ENCODE measurements at places on chromosomes 3 and 15. TPM values are rescaled to one million over a fixed set of nuclear protein-coding genes. Genes with fewer than 3 reads are reported as not detected.

GRCh38 chr3:38707730-38708129 is 58.2 kb upstream of the SCN5A start:
- no peak for DNase-seq

The CYP19A1 gene
- total RNA-seq: not detected

DNA sequence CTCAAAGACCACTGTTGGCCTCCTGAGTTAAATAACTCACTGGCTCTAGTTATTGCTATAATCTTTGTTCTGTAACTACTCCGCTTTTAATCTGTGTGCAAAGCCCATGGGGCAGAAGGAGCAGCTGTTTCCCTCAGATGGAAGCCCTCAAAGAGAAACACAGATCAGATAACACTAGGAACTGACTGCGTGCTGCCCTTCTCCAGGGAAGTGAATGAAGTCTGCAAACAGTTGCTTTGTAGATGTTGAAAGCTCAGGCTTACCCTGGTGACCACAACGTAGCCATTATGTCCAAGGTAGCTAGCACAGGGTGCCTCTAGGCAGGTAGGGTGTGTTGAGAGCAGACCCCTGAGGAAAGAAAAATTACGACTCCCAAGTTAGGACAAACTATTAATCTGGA is 152.3 kb upstream of the STAC start:
- no peak for DNase-seq

- DNase-seq: no peak
Observed at GRCh38 chr15:78120523-78120922, 10.7 kb downstream of the CIB2 start.

The AQP9 gene
- total RNA-seq: not detected

The SLC22A13 gene
- total RNA-seq: 0.18 TPM

DNA sequence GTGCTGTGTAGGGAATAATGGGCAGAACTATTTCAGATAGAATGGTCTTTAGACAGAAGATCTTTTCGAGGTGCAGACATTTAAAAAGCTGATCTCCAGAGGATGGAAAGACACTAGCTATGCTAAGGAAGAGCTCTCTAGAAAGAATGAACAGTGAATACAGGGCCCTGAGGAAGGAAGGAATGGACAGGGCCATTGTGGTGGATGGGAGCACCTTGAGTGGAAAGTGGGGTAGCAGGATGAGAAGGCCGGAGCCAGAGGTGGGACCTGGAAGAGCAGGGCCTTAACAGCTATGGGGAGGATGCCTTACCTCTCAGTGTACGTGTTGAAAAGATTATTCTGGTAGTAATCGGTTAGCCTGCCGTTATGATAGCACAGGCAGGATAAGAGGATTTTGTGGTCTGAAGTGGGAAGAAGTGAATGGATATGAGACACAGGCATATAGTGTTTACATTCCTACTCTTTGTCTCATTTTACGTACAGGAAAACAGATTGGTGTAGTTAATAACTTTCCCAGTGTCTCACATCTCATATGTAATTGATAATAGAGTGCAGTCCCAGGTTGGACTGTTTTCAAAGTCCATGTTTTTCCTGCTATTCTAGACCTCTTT is 172.4 kb downstream of the KLHL25 start:
- no peak for DNase-seq

The SLC28A1 gene
- total RNA-seq: not detected
